ENCODE measurements at places on chromosomes 5 and 9.
A peak's percentile ranks its signal among the peaks of the same experiment; 100 is the strongest.

DNA sequence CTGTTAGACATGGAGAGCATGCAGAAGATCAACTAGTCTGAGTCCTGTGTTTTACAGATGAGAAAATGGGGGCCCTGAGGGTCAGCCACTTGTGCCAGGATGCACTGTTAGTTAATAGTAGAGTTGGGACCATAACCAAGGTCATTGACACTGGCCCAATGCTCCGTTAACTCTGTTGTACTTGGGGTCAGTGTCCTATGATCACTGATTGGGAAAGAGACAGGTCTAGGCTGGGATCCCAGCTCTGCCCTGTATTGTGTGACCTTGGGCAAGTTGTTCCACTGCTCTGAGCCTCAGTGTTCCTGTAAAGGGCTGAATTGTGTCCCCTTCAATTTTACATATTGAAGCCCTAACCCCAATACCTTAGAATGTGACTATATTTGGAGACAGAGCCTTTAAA, 70.0 kb downstream of the GDNF start:
- DNase-seq: no peak

- DNase-seq: no peak
These were observed 47.8 kb downstream of the TSPAN17 start for GRCh38 chr5:176695073-176695472.

DNA sequence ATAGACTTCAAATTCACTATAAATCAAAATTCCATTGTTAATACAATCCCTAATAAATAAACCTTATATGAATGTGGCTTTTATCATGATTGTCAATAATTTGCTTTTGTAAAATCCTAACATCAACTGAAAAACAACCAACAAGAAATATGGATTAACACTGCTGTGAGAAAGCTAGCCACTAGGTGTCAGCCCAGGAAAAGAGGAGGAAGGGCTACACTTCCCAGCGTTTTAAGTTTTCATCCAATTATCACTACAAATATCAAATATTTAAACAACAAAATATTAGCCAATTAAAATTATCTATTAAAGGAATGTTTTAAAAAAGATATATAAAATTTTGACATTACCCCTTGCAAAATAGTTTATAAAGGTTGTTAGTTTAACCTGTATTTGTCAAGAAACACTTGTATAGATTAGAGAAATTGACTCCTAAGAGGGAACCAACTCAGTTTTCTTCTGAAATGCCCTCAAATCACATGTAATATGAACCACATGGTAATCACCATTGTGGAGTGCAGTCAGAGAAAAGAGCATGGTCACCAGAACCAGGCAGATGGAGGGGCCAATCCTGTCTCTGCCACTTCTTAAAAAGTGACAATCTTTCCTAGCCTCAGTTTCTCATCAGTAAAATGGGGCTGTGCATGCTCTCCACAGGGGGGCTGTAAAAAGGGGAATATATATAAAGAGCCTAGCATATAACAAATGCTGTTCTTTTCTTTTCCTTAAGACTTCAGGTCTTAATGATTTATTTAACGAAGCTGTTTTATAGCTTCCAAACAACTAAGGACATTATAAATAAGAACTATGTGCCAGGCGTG, 188.2 kb downstream of the CRB2 start:
- peak; percentile 71 for DNase-seq

- DNase-seq: no peak
These were observed 114.1 kb downstream of the MAN2A1 start for GRCh38 chr5:109803854-109804253.

- no peak for DNase-seq
These were observed 257.8 kb downstream of the FSTL4 start for GRCh38 chr5:133354323-133355185.

GRCh38 chr9:71908825-71909224, 2.2 kb downstream of the ABHD17B start:
- DNase-seq: no peak

DNA sequence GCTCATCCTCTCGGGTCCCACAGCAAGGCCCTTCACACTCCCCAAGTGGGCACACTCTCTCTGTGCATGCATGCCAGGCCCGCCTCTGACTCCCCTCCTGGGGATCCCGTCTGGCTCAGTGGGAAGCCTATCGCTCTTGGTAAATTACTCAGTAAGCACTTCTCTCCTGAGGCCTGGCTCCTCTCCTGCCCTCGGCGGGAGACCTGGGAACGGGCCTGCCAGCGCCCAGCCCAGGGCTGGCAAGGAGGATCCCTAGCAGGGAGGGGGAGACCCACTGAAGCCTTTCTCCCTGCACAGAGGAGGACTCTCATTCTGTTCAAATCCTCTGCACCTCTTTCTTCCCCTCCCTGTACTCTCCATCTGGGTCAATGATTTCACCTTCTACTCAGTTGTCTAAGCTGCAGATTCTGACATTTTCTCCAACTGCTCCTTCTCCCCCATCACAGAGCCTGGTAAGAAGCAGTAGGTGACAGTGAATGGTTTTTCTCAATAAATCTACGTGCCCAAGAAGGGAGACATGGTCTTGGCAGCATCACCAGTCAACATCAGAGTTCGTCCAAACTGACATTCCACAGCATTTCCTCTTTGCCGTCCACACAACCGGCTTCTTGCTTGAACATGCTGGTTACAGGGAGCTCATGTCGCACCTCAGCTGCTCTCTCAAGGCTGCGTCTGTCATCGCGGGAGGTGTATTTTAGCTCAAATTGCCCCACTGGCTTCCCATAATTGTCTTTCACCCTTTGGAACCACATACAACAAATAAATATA, 81.9 kb downstream of the GPR21 start:
- DNase-seq: no peak

DNA sequence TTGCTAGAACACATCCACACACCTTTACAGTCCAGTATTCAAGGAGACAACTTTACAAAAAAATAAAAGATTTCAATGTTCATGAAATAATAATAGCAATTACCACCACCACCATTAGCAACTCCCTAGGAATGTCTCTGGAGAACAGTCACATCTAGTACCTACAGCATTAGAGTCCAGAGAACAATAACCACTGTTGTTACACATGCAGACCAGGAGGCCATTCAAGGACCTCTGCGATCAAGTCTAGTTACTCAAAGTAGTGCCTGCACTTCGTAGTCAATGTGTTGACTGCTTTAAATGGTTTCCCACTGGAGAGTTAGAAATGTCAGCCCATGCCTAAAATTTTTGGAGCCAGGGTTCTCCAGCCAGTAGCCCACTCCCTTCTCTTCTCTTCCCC, 244.4 kb downstream of the DEPDC1B start:
- DNase-seq: no peak

DNA sequence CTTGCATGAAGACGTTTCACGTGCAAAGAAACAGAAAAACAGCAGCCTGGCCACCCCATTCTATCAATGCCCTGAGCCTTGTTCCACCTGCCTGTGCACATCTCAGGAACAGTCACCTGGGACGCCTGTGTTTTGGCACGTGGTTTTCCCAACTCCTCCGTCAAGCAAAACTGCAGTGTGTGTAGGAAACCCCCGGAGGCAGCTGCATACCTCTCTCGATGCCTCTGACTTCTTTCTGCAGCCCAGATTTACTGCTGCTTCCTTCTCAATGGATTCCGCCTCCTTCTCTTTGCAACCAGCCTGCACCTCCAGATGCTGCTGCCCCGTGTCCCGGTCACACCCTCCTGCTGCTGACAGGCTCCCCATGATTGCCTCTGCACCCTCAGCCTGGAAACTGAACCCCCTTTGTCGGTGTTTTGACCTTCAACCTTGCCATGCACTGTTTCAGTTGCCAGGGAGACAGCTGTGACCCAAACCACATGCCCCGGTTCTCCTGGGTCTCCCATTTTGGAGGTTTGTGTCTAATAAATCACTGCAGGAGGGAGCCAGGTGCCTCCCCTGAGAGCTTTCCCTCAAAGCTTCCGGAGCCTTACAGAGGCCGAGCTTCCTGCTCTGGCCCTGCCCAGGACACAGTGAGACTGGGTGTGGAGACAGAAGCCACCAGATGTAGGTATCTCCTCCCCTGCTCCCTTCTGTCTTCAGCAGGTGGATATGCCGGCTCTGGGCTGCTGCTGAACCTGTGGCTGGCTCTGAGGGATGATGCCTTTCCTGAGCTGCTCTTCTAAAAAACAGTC, 395.5 kb upstream of the IRX1 start:
- no peak for DNase-seq

- no peak for DNase-seq
These were observed 525.0 kb downstream of the ISL1 start for GRCh38 chr5:51908215-51908614.

DNA sequence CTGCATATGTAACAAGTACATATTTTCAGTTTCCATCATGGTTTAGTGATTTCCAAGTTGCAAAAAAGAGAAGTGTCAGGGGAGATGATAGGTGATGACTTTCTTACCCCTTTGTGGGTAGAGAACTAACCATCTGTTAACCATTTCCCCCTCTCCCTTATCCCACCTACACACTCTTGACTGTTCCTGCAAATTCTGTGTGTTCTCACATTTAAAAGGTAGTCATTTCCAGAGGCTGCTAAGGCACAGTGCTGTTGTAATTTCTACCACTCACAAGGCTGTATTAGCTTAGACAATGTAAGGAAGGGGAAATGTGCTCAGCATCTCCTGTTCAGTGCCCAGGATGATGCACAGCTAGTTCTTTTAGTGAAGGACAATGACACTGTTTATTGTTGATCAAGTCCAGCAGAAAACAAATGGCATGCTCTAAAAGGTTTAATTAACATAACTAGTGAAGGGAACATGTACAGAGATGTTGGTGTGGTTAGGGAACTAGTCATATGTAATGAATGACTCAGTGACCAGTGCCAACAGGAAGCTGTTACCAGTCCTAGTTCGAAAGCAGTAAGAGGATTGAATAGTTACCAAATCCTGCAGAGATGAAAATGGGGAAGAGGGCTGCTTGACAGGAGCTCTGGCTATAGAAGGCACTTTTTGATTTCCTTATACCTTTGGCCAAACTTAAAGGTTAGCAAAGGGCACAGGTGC, 165.1 kb downstream of the PLK2 start:
- DNase-seq: no peak

DNA sequence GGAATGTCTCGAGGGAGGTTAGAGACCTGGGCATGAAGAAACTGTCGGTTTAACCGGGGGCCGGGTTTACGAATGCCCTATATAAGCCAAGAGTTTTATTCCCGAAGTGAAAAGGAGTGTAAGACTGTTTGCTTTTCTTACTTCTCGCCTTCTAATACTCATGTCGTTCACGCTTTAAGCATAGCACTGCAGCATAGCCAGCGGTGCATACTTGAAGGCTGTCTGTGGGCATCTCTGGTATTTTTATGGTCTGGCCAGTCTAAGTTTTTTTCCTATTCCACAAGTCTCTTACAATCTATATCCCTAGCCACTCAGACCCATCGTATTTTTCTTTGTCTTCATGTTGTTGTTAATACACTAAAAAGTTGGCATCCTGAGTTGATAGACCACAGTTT, 1.2 kb downstream of the UHRF2 start:
- DNase-seq: peak; percentile 69

DNA sequence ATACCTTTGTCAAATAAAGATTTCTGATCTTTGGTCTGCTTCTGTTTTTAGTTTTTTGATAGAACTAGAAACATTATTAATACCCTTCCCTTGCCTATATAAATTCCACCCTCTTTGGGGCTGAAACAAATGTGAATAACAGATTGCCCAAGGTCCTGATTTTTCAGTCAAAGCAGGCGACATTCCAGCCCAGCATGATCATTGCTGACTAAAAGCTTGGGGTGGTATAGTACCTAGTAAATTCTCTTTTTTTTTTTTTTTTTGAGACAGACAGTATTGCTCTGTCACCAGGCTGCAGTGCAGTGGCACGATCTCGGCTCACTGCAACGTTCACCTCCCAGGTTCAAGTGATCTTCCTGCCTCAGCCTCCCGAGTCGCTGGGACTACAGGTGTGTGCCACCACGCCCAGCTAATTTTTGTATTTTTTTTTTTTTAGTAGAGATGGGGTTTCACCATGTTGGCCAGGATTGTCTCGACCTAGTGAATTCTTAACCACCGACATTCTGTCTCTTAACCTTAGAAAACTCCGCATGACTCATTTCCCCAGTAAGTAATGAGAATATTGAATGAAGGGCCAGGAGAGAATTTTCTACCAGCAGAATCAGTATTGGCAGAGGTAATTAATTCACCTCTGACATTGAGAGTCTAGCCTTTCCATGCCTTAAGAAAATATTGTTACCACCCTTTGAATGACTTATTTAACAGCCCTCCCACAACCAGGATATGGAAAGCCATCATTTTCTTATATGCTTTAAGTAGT, 226.4 kb downstream of the GNA14 start:
- DNase-seq: peak; percentile 61

DNA sequence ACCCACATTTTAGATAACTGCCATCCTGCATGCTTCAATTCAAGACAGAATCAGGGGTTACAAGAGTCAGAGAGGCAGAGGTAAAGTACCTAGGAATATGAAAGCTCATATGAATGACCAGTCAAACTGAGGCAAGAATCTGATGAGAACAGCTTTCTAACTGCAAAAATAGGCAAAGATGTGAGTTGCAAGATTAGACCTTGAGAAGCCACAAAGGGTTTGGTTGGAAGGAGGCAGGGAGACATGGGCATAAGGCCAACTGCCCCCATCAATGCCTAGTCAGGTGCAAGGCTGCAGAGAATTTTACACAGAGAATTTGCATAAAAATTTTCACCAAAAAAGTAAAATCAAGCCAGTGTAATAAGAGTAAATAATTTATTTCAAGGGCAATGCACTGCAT, 12.8 kb downstream of the FAM114A2 start:
- no peak for DNase-seq

- peak; percentile 45 for DNase-seq
These were observed 125.4 kb downstream of the ADAMTS6 start for GRCh38 chr5:65356274-65356673.

DNA sequence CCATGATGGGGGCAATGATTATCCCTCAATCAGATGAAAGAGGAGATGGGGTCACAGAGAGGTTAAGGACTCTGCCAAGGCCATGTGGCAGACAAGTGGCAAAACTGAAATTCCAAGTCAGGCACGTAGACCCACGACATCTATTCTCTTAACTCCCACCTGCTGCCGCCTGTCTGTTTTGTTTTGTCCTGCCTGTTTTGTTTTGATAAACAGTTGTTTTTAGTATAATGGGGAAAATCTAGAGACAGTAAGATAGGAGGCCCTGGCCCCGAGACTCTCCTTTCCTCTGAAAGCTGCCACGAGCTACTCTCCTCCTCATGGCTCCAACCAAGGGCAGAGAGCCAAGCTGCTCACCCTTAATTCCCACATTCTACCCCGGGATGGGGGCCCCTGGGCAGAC, 4.9 kb downstream of the FSTL4 start:
- DNase-seq: no peak

GRCh38 chr5:173103411-173103810, 40.9 kb upstream of the BNIP1 start:
- no peak for DNase-seq

DNA sequence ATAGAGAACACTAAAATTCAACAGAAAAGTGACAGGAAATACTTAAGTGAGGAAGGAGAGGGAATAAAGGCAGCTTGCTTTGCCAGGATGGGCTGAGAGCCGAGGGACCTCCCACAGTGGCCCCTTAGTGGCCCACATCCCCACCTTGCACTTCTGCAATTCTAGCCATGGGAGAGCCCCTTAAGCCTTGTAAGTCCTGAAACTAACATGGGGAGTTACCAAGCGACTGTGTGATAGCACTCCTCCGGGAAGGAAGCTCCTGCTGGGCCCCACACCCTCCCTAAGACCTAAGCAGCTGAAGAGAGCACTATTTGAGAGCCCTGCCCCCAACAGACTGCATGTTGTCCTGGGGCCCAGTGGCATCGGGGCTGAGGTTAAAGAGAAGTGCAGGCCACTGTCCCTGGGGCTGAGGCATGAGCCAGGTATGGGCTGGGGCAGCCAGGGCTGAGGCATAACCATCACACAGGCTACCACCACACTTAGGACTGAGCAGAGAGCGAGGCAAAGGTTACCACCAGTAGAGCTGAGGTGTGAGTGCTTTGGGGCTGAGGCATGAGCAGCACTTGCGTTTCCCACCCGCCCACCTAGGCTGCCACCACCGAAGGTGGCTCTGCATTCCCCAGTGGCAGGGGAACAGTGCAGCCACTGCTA, 301.8 kb upstream of the TRPC7 start:
- peak; percentile 39 for DNase-seq
